Myocyte (in vitro differentiated cells): ENCODE measurements at places on chromosomes 12 and 14. TPM values are rescaled to one million over a fixed set of nuclear protein-coding genes. Genes with fewer than 3 reads are reported as not detected.

GRCh38 chr14:78403278-78403815 lies 233.2 kb downstream of the NRXN3 start:
- peak; percentile 22 for DNase-seq

DNA sequence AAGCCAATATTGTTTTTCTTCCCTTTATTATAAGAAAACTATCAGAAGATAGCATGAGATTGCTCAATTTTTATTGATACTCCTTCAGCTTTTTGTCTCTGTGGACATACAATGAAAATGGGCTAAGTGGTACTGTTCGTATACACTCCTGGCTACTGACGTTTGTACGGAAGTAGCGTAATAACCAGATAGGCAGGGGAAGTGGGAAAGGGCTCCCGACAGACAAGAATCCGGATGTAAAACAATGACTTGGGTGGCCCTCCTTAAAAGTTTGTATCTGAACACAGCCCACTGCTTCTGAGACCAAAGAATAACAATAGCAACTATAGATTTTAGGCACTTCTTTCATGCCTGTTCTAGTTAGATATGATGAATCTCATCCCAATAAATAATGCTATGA lies 99.6 kb downstream of the RPS6KA5 start:
- DNase-seq, result no peak

DNA sequence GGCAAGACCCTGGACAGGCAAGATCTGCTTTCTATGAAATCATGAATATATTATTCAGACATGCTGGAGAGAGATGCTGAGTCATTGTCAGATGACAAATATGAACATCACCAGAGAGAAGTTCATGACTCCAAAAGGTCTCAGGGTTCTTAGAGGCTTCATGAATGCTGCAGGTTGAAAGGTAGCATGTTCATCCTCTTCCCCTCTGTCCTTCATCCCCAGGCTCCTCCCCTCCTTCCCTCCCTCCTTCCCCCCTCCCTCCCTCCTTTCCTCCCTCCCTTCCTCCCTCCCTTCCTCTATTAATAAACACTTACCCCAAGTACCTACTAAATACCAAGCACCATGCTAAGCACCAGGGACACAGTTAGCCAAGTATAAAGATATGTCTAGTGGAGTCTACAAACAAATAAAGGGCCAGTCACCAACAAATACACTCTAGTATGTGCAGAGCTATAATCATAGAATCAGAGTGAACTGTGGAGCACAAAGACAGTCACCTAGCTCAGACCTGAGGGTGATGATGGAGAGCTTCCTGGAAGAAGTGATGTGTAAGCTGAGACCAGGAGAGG lies 46.2 kb downstream of the RPH3A start:
- DNase-seq, result no peak

DNA sequence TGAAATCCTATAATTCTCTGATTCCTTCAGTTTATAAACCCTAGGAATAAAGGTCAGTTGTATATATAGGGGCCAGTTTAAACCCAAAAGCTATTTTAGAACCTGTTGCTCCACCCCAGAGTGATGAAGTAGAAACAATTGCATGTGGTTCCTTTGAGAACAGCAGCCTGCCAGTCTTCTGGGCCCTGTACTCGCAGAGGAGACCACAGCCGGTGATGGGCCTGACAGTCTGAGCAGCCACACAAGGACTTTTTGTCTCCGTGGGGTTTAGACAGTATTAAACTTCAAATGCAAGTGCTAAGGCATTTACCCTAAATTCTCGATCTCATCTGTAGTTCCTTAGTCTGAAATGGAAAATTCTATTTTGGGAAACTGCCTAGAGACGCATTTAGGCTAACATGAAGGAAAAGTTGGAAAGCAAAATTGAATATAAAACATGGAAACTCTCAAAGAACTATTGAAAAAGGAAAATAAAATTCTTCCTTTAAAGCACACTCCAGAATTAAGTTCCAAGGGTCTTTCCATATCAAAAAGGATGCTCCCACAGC lies 80.6 kb downstream of the PRICKLE1 start:
- peak; percentile 32 for DNase-seq

Gene TMTC1
- total RNA-seq, result 109 and 159 TPM in 2 replicates

DNA sequence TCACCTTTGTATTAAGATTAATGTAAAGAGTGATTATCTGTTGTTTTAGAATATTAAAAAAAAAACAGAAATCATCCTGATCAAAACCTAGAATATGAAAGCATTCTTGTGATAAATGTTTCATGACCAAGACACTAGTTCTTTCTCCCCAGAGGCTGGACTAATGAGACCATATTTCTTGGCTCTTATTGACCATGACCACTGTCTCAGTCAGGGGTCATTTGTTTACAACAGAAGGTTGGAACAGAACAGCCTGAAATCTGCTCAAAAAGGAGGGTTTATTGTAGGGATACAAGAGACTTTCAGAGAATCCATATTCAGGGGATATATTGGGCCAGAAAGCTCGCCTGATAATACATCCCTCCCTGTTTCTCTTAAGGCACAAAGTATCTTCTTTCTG lies 87.7 kb downstream of the TMEM30B start:
- no peak for DNase-seq

Gene BTBD7
- 21.0 and 25.2 TPM in 2 replicates for total RNA-seq

- DNase-seq, result no peak
Measured at GRCh38 chr14:50303744-50304471, 8.1 kb downstream of the L2HGDH start.

GRCh38 chr12:54997929-54998522 lies 13.5 kb upstream of the TESPA1 start:
- DNase-seq, result no peak

- no peak for DNase-seq
Measured at GRCh38 chr12:51906430-51907082, 748 bp upstream of the ACVRL1 start.

DNA sequence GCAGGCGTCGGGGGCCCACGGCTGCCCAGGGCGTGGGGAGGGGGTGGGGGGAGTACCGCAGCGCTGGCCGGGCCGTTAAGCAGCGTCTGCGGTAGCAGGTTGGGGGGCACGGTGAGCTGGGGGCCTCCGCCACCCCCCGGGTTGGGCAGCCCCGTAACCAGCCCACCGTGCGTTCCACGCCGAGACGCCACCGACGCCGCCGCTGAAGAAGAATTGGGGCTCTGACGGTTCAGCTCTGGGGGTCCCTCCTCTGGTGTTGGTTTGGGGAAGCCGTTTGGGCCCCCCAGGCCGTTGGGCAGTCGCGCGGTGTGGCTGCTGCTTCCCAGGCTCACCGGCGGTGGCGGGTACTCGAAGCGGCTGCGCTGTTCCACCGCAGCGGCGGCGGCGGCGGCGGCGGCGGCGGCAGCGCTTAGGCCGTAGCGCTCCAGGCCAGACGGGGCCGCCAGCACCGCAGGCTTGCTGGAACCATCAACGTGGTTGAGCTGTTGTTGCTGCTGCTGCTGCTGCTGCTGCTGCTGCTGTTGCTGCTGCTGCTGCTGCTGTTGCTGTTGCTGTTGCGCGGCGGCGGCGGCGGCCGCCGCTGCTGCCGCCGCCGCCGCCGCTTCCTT lies 1.5 kb downstream of the IRF2BPL start:
- DNase-seq, result peak; percentile 54

DNA sequence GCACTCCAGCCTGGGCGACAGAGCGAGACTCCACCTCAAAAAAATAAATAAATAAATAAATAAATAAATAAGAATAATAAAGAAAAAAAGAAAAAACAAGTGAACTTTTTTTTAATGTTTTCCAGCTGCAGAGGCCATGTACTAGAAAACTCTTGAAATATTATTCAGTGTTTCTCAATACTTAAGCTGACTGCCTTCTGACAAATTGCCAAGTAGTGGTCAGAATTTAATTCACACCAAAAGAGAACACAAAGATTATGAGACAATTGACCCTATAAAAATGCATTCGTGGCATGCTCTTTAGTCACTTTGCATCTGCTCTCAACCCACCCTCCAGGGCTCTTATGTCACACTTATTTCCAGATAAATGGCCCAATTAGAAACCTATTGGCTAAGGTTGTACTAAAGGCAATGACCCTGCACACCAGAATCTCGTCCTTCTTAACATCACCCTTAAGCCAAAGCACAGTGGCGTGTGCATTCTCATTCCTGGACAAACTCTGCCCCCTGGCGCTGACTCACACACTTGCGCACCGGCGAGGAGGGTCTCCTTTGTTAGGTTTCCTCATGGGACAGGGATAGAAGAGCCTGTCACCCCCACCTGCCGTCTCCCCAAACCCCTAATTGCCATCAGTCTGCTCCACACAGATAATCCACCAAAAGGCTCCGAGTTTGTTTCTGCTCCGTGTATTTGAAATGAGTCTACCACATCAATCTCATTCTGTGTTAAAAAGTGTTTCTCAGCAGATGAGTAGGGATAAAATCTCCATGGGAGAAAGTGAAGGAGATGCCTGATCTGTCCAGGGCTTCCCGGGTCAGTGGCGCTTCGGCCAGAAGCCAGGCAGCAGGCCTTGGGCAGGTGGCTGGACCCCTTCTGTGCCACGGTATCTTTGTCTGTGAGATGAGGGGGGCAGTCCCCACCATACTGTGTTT lies 73.1 kb upstream of the CEP83 start:
- peak; percentile 74 for DNase-seq

Gene KLHL33
- 0.05 and 0.16 TPM in 2 replicates for total RNA-seq

DNA sequence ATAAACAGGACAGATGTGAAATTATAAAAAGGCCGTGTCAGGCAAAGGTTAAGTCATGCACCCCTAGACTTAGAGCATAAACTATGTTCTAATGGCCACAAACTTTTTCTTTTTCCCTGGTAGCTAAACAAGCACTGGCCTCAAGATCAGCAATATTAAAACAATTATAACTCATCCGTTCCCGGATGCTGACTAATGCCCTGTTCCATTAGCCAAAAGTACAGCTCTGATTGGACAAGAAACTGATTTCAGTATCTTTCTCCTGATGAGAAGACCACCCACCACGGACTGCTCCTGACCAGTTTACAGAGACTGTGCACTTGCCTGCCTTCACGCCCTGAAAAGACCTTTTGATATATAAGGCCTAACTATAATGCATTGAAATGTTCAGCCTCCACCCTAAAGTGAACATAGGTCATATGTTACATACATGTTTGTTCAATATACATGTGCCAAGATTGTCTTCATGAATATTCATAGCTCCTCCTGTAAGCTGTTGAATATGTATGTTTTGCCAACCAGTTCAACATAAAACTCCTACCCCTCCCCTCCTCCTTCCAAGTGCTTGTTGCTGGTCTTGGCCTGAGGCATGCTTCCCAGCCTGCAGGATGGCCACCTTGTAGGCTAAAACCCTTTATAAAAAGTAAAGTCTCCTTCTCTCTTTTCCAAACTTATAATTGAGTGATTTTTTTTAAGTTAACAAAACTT lies 162.0 kb downstream of the IPO8 start:
- DNase-seq, result peak; percentile 9

Gene IL23A
- total RNA-seq, result 0.51 TPM in 1 of 2 replicates, not detected in the other

GRCh38 chr14:72863216-72864006 lies 30.5 kb downstream of the DPF3 start:
- DNase-seq, result peak; percentile 27

- DNase-seq, result no peak
Measured at GRCh38 chr12:124399622-124400021, 104.7 kb downstream of the RFLNA start.

GRCh38 chr12:123268850-123269249 lies 2.8 kb downstream of the CDK2AP1 start:
- no peak for DNase-seq

DNA sequence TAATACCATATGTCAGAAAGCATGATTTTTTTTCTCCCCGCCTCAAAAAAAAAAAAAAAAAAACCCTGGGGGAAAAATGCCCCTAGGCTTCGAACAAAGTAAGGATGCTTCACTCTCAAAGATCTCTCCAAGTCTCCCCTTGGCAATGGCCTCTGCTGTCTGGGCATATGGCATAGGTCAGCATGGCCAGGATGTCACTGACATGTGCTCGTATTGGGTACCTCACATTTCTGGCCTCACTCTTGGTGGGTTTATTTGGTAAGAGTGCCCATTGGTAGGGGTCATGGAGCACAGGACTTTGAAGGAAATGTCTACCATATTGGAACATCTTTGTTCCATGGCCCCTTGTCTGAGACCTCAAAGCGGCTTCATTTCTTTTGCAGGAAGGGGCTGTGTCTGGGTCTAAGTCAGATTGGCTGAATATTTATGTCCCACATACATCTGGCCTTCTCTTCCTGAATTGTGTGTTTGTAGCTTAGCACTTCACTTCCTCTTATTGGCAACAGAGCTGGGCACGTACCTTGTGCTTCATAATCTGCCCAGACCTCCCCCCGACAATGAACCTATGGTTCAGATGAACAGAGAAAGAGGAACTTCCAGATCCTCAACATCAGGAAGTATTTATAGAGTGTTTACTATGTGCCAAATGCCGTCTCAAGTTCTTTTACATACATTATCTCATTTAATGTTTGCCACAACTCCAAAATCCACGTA lies 36.3 kb upstream of the OAS1 start:
- no peak for DNase-seq

Gene YEATS4
- total RNA-seq, result 16.0 and 24.7 TPM in 2 replicates

DNA sequence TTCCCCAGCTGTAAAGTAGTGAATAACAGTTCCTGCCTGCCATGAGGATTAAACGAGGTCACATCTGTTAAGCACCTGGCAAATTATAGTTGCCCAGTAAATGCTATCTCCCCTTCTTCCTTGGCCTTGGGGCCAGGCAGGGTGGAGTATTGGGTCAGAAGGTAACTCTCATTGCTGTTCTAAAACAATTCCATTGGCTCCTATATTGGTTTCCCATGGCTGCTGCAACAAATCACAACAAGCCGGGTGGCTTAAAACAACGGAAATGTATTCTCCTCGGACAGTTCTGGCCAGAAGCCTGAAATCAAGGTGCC lies 31.9 kb downstream of the MMAB start:
- DNase-seq, result no peak

- DNase-seq, result peak; percentile 81
Measured at GRCh38 chr12:80053051-80053790, 46.1 kb upstream of the OTOGL start.

Gene RNU6-7
- total RNA-seq, result not detected in 2 replicates

Gene RHEBL1
- total RNA-seq, result 1.2 TPM in 1 of 2 replicates, not detected in the other

DNA sequence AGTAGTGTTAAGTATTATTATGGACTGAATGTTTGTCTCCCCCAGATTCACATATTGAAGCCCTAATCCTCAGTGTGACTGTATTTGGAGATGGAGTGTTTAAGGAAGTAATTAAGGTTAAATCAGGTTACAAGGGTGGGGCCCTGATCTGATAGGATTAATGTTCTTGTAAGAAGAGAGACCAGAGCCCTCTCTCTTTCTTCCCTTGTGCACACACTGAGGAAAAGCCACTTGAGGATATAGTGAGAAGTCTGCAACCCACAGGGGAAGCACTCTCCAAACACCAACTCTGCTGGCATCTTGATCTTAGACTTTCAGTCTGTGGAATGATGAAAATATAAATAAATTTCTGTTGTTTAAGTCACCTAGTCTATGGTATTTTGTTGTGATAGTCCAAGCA lies 2.2 kb upstream of the KLRG1 start:
- DNase-seq, result no peak
